H9 (cell line): ENCODE measurements at places on chromosomes 3 and 15.

GRCh38 chr15:91465696-91466095 is 365.6 kb downstream of the SV2B start:
- no peak for DNase-seq

- no peak for DNase-seq
These were observed 68.0 kb downstream of the FNDC3B start for GRCh38 chr3:172107403-172107802.

DNA sequence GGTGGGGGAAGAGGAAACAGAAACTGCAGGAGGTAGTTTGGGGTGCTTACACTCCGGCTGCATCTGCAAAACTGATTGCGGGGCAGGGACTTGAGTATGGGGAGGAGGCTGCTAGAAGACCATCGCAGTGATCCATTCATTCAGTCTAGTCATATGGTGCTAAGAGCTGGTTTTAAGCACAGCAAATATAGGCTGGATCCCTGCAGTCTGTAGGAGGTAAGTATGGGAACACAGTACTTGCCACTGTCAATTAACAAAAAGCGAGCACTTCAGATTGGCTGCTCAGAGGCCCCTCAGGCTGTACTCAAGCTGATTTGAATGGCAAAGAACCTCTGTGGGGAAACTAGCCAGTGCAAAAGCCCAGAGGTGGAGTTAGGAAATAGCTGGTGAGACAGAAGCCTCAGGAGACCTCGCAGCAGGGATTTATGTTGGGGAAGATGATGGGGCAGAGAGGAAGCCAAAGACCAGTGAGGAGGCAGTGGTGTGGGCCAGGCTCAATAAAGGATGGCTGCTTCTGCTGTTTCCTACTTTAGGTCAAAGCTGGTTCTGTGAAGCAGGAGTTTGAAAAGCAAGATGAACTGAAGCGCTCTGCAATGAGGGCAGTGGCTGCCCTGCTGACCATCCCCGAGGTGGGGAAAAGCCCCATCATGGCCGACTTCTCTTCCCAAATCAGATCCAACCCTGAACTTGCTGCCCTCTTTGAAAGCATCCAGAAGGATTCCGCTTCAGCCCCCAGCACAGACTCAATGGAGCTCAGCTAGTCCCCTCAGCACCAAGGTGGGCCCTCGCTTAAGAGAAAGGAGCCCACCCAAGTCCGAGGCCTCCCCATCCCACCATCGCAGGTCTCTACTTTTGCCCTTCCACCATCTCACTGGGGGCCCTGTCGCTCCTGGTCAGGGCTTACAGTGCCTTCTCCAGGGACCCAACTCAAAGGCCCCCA is 7.9 kb downstream of the RPL32 start:
- peak; percentile 75 for DNase-seq

DNA sequence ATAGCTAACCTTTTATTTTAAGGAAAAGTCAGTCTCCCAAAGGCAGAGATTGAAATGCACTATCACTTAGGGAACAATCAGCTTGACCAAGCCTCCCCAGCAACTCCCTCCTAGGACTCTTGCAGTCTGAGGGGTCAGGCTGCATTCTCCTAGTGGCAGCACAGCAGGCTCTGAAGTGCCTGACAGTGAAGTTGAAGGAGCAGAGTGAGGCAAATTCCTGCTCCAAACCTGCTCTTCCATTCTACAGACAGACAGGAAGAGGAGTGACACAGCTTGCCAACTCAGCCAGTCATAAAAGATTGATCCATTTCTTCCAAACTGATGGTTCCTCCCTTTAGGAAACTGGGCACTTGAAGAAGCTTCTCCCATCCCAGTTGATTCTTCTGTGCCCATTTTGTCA is 43.9 kb upstream of the SMAD3 start:
- DNase-seq = peak; percentile 56

GRCh38 chr3:94532951-94533350 is 470.1 kb downstream of the NSUN3 start:
- DNase-seq = no peak

GRCh38 chr15:64337761-64338160 is 18.2 kb downstream of the CSNK1G1 start:
- DNase-seq = no peak

- no peak for DNase-seq
These were observed 309.1 kb downstream of the NLGN1 start for GRCh38 chr3:173706630-173707029.

GRCh38 chr3:46334741-46335478 is 19.0 kb upstream of the CCR2 start:
- no peak for DNase-seq

DNA sequence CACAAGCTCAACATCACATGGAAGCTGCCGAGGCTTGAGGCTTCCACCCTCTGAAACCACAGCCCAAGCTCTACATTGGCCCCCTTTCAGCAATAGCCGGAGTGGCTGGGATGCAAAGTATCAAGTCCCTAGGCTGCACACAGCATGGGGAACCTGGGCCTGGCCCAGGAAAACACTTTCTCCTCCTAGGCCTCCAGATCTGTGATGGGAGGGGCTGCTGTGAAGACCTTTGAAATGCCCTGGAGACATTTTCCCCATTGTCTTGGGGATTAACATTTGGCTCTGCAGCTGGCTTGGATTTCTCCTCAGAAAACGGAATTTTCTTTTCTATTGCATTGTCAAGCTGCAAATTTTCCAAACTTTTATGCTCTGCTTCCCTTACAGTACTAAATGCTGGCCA is 18.2 kb downstream of the HRG start:
- DNase-seq = no peak

DNA sequence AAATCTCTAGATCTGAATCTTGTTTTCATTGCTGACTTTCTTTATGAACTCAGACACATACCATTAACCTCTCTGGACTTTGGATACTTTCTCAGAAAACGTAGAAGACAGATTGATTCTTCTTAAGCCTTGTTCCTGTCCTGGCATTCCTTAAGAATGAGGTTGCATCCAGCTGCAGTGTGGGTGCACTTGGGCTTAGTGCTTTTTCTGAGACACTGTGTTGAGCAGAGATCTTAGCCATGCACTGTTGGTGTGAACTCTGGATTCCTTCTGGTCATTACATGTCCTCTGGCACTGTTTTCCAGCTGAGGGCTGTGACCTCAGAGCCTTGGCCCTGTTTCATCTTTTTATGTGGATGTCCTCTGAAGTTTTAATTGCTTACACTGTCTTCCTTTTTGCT is 428.3 kb downstream of the CNTN4 start:
- no peak for DNase-seq

DNA sequence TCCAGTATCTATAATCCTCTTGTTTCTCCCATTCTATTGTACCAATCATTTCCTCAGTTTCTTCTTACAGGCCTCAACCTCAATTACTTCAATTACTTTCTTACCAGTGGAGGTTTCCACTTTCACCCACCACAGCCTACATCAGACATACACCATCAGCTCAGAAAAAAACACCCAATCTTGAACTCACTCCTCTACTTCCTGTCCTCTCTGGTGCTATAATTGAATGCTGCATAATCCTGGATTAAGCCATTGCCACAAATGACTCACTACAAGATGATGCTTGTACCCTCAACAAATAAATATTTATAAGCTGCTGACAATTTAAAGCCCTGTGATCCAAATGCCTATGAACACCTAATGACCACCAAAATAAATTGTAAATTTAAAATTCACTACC is 18.5 kb downstream of the RYK start:
- DNase-seq = no peak

- no peak for DNase-seq
These were observed 3.2 kb downstream of the SEMA7A start for GRCh38 chr15:74430510-74430951.

DNA sequence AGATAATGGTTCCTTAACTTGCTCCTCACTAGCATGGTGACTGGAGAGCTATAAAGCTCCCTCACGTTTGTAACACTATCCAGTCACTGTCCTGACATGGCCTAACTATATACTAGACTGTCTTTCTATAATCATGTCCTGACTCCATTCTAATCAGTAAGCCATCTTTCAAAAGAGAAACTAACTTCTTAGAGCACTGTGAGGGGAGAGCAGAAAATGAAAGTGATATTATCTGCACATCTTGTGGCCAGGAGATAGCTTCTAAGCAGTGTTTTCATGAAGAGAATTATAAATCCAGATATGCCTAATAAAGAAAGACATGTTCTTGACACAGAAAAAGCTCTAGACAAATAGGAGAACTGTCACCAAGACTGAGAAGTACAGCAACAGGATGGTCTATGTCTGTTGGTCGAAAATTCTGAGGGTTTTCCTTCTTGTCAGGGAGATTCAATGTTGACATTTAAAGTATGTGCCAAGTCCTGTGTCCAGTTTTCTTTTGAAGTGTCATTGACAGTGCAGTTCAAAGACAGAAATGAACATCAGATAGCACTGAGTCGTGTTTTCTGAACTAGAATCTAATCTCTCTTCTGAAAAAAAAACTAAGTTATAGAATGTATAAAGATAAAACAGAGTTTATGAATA is 230.6 kb upstream of the PEX5L start:
- no peak for DNase-seq

GRCh38 chr15:56019060-56019793 is 25.8 kb upstream of the NEDD4 start:
- DNase-seq = no peak

DNA sequence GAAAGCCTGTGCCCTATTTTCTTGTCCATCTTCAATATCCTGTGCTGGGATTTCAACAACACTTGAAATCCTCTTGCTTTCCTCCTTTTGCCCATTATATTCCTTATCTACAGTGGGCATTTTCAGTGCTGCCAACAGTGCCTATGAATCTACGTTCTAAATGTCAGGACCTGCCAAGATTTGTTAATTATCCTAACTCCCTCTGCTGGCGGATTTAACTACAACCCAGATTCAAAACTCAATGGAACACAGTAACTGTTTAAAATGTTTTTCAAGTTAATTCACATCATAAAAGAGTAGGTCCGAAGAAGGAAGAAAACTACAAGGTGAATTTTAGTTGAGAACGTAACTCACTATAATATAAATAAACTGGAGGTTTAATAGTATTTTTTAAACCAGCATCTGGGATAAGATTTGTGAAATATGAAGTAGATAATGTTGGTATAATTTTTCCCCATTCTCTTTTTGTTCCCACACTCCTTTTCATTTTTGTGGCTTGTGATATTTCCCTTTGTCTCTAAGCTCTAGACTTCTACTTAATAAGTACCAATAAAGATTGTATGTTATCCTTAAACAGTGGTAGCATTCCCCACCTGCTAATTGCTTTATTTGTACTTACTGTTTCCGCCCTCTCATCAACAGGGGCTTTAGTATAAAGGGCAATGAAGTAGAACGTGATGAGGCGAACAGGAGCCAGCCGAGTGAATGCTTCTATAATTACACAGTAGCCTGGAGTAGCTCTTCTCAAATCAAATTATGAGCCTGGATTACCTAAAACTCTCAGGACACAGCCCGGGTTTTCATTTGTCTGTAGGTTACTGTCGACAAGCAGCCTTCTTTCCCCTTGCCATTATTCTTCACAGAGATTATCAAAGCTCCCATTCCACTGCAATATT is 302.5 kb upstream of the ATP11B start:
- DNase-seq = no peak

- DNase-seq = no peak
These were observed 581.7 kb downstream of the DIPK2A start for GRCh38 chr3:144553301-144553700.

DNA sequence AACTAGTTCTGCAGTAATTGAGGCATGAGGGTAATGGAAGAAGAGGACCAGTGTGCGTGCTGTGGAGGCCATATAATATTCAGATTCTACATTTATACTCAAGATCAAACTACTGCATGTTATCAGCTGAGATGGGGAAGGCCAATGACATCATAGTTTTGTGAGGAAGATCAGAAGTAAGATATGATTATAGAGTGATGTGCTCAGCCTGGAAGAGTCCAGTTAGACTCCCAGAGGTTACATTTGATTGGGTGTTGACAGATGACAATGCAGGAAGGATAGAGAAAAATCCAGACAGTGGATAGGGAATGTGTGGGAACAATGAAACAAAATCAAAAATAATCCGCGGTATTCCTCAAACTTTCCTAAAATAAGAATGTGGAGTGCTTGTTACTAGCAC is 35.4 kb downstream of the GOLIM4 start:
- DNase-seq = no peak

DNA sequence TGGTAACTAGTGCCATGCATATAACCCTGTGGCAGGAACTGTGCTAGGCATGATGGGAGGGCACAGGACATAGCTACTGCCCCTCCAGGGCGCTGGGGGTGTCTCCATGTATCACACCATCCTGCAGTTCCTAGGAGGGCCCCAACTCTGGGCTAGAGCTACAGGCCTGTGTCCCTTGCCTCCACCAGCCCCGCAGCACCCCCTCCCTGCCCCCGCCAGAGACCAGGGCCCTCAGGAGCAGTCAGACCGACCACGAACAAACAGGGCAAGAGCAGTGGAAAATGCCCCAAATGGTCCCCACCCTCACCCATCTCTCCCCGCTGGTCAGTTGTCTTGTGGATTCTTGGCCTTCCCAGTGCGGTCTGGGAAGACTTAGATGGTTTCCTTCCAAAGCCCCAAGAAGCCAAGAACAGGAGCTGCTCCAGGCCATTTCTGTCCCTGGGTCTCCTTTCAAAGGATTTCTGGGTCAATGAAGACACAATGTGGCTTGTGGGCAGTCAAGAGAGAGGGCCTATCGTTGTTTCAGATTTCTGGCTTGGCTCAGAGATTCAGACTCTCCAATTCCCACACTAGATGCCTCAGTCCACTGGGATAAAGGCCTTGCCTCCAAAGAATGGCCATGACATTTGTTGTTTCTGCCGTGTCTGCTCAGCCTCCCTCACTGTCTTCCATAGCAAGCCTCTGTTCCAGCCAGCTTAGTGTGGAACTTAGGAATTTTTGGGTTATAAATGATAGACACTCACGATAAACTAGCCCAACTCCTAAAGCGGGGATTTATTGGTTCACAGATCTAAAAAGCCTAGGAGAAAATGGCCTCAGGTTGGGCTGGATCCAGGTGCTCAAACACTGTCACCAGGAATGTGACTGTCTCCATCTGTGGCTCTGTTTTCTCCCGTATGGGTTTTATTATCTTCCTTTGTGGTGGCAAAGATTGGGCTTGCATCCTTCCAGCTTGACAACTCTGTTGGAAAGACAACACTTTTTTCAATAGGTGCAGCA is 80.6 kb downstream of the LSM3 start:
- no peak for DNase-seq

GRCh38 chr3:97815149-97815917 is 6.5 kb upstream of the CRYBG3 start:
- DNase-seq = no peak

DNA sequence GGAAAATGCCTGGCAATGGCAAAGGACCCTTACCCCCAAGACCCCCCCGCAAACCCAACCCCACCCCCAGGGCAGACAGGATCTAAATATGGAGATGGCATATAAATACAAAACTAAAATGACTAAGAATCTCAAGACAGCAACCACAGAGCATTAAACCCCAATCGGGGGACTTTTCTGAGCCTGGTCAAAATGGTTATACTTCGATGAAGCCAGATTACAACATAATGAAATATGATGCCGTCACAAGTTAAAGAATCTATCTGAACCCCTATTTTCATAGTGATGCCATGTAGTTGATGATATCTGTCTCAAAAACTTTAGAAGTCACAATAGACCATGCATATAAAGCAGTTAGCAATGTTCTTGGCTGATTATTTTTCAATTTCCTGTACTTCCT is 223.6 kb downstream of the CGGBP1 start:
- no peak for DNase-seq

DNA sequence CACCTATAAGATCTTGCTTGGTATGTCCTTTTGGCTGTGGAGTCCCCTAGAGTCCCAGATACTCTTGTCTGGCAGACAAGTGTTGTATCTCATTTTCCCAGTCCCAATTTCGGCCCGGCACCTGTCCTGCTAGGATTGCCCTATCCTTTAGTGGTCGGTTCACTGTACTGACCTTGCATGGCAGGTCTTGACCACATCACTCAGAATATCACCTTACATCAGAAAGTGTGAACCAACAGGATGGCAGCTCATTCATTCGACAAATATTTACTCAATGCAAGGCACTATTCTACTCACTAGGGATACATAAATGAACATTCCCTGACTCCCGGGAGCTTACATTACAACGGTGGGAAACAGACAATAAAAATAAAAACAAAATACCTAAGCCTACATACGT is 5.7 kb upstream of the CCDC80 start:
- no peak for DNase-seq
